Lower lobe of right lung (tissue), 2 donors: ENCODE measurements at places on chromosomes 11 and 22. TPM values are rescaled to one million over a fixed set of nuclear protein-coding genes. Genes with fewer than 3 reads are reported as not detected.
A peak's percentile ranks its signal among the peaks of the same experiment; 100 is the strongest.

DNA sequence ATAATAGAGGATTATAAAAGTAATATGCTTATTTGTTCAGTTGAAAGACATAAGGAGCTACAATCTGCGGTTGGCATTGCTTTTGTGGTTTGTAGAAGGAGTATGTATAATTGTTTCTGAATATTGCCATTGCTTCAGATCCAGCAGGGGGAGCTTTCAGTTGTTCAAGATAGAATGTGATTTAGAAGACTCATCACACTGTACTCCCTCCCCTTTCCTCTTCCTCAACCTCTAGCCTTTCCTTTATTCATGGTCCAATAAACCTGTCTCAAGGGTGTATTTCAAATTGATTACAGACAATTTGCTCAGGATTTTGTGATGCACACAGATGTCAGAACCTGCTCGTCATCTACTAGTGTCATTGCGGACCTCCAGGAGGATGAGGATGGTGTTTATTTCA is 9.8 kb downstream of the PRMT3 start:
- H3K27ac ChIP-seq = no peak overlapping the region
- no peak for DNase-seq
- peaks cover 59% of the 10 kb centered on the region for H3K36me3 ChIP-seq
- no peaks in the 10 kb centered on the region for H3K4me1 ChIP-seq

GRCh38 chr11:202490-202889 is 4.7 kb downstream of the BET1L start:
- peaks cover 37% of the 10 kb centered on the region for H3K4me1 ChIP-seq
- no peaks in the 10 kb centered on the region for H3K27me3 ChIP-seq
- H3K4me3 ChIP-seq = no peak overlapping the region
- DNase-seq = peak; percentile 27

DNA sequence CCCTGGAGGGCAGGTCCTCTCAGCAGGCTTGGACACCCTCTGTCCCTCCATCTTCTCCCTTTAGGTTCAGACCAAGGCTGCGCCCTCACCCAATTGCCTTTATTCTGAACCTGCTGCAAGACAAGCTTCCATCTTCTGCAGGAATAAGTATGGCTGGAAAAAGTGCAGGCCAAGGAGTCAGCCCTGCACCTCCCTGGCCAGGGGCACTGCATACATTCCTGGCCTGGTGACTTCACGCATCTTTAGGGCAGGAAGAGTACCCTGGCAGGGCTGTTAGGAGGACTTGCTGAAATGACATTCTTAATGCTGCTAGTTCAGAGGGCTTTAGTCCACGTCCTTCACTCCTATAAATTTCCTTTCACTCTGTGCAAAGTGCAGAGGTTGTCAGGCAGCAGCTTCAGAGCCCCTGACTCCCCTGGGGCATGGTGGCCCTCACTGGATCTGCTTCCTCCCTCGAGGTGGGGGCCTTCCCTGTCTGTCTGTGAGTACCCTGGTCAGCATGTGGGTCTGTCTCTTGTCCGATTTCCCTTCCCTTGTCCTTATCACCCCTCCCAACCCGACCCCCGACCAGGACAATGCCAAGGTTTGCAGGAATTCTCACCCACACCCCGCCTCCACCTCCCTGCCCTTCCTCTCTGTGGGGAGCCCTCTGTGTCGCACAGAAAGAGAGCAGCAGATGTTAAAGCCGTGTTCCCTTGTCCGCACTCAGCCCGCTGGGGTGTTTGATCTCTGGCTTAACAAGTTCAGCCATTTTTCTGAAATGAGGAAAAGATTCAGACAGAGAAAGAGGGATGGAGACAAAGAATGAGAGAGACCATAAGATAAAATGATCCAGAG is 124.5 kb upstream of the SYT13 start:
- H3K4me3 ChIP-seq = no peak overlapping the region
- H3K4me1 ChIP-seq = no peaks in the 10 kb centered on the region
- H3K27me3 ChIP-seq = peaks cover 29% of the 10 kb centered on the region
- H3K27ac ChIP-seq = no peak overlapping the region
- H3K36me3 ChIP-seq = no peaks in the 10 kb centered on the region
- no peak for DNase-seq

DNA sequence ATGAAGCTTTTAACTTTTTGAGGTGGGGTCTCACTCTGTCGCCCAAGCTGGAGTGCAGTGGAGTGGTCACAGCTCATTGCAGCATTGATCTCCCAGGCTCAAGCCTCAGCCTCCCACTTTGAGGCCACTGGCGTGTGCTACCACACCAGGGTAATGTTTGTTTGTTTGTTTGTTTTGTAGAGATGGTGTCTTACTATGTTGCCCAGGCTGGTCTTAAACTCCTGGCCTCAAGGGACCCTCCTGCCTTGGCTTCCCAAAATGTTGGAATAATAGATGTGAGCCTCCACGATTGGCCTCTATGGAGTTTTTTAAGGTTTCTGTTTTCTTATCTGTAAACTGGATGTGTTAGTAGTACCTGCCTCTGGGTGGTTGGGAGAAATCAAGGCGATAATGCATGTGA is 41.4 kb downstream of the MED15 start:
- no peak for DNase-seq
- peak overlapping the region; percentile 87 for H3K27ac ChIP-seq
- H3K27me3 ChIP-seq = no peaks in the 10 kb centered on the region
- H3K4me1 ChIP-seq = peaks cover 61% of the 10 kb centered on the region
- H3K36me3 ChIP-seq = peaks cover 39% of the 10 kb centered on the region
- no peak overlapping the region for H3K4me3 ChIP-seq

GRCh38 chr11:98625526-98625925 is 395.2 kb upstream of the CNTN5 start:
- no peak for DNase-seq
- no peaks in the 10 kb centered on the region for H3K4me1 ChIP-seq
- no peak overlapping the region for H3K4me3 ChIP-seq
- no peaks in the 10 kb centered on the region for H3K36me3 ChIP-seq

DNA sequence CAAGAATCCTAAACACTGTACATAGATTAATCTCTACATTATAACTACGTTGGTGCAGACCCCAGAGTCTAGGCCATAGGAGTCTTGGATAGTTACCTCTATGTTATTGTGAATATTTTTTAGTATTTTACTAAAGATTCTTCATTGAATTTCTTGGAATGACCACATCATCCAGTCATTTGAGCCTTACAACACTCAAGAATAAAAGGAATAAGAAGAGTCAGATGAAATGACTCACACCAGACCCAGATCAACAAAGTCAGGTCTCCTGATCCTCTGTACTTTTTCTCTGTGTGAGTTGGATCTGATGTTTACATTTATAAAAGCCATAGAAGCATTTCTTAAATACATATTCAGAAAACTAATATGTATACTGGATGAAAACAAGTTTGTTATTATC is 179.2 kb upstream of the ARHGAP20 start:
- H3K4me3 ChIP-seq = no peak overlapping the region
- DNase-seq = no peak
- no peak overlapping the region for H3K27ac ChIP-seq
- H3K27me3 ChIP-seq = no peaks in the 10 kb centered on the region

DNA sequence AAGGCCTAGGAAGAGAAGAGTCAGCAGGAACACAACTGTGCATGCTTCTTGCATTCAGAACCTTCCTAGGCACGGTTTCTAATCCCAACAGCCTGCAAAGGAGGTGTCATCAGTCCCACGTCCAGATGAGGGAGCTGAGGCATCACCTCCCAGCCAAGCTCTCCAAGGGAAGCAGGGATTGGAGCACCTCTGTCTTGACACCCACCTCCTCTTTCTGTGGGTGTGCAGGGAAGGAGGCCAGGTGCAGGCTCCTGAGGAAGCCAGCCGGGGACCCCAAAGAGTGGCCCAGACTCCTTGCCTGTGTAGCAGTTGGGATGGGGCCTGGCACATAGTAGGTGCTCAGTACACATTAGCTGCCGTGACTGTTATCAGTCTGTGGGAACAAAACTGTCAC is 2.0 kb downstream of the PNPLA5 start:
- H3K4me1 ChIP-seq = peaks cover 7% of the 10 kb centered on the region
- H3K27me3 ChIP-seq = peaks cover 82% of the 10 kb centered on the region
- no peak overlapping the region for H3K4me3 ChIP-seq

C11orf52 gene
- total RNA-seq = 14.6 TPM

CERK gene
- total RNA-seq = 26.1 TPM

KRTAP5-9 gene
- total RNA-seq = not detected

SPA17 gene
- 8.5 TPM for total RNA-seq

KRTAP5-2 gene
- total RNA-seq = not detected
